ENCODE measurements at places on chromosomes 4 and X.
A peak's percentile ranks its signal among the peaks of the same experiment; 100 is the strongest.

DNA sequence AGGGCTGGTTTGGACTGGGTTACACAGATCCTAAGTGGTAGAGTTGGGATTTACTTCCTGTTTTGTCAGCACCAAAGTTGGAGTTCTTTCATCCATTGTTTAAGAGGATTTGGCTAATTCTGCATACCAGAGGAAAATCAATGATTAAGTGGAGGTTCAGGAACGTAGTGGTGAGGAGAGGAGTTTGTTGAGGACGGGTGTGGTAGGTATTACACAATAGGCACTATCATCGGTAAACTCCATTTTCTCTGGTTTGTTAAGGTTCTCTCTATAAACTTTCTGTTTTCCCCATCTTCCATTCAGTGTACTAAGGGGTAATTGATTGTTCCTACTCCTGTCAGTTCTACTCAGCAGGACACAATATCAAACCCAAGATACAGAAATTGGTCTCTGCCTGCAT, 107.5 kb upstream of the VCX2 start:
- DNase-seq, result no peak

DNA sequence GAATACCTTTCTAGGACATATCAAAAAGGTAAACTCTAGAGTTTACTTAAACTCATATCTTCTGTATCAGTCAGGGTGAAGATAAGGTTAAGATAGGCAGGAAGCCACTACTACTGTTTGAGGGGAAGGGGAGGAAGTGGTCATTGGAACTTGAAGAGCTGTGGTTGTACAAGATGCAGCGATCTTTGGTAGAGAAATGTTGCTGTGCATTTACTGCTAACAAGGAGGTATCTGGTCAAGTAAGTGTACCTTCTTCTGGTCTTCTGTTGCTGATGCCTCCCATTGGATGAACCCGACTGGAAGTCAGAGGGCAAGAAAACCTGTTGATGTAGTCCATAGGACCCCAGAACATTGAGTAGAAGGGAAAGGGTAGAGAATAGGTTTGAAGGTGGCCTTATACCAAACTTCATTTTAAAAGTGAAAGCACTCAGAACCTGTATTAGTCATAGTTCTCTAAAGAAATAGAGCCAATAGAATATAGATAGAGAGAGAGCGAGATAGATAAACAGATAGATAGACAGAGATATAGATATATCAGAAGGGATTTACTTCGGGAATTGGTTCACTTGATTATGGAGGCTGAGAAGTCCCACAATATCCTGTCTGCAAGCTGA, 47.9 kb upstream of the TSPAN5 start:
- peak; percentile 84 for DNase-seq

- no peak for DNase-seq
Observed at GRCh38 chr4:9867751-9868425, 86.5 kb downstream of the DRD5 start.

GRCh38 chrX:41759817-41760216, 35.8 kb downstream of the GPR82 start:
- DNase-seq, result peak; percentile 64

DNA sequence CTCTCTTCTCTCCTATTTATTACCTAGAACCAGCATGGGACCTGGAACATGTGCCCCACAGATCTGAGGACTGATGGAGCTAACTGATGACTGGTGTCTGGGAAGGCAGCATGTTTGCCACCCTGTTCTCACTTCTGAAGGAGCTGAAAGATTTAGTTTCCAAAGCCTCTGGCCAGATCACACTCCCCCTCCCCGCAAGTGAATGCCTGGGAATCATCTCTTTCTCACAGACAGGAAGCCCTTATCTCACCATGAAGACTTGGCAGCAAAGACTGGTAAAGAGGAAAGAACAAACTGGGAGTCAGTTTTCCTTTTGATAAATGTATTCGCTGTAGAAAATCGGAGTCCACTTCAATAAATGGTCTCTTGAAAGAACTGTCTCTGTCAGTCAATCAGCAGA, 21.0 kb upstream of the PCYT1B start:
- no peak for DNase-seq

DNA sequence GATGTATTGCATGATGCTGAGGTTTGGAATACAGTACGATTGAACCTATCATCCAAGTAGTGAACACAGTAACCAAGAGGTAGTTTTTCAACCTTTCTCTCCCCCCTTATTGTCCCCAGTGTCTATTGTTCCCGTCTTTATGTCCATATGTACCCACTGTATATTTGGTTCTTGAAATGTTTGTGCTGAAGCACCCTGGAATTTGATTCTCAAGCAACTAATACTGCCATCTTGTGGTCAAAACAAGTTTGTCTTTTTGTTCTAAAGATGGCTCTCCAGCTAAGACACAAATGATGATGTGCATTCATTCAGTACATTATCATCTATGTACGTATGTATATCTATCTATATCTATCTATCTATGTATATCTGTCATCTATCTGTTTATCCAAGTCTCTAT, 33.5 kb upstream of the DCX start:
- peak; percentile 52 for DNase-seq

GRCh38 chr4:105417624-105418023, 56.2 kb downstream of the PPA2 start:
- DNase-seq, result no peak

GRCh38 chr4:62366939-62367338, 1166.8 kb downstream of the ADGRL3 start:
- no peak for DNase-seq

DNA sequence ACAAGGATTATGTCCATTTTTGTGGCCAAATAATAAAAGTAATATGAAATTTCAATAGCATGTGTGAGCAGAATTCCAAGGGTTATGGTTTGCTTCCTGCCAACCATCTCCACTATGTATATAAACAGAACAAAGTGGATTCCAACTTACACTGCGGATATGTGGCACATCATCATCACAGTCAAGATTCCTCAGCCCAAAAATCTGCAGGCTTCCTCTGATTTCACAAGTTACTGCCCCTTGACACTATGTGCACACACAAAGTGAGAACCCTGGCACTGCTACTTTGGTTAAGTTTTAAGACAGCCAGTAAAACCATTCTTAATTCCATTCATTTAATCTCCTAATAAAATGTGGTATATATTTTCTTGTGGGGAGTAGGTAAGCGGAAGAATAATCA, 76.4 kb downstream of the LEF1 start:
- peak; percentile 53 for DNase-seq

DNA sequence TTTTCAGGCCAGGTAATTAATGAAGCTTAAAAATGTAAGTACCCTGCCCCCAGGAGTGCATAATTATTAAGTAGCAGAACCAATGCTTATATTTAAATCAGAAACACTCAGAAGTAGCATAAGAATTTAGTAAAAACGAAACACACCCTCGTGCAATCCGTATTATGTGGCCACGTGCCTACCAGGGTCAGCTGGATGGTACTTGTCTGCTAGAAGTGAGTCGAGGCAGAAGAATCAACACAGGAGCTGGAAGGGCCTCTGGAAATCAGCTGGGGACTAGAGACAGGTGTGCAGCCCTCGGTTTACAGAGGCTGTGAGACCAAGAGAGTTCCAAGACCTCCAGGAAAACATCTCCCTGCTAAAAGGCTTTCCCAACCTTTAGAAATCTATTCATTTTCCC, 559 bp upstream of the FAM47E start:
- DNase-seq, result no peak

- DNase-seq, result no peak
Observed at GRCh38 chr4:40453912-40454311, 118.8 kb downstream of the CHRNA9 start.

GRCh38 chr4:73018595-73018994, 50.9 kb downstream of the COX18 start:
- DNase-seq, result no peak

Measured in activated CD4-positive, alpha-beta T cell treated with anti-CD3 and anti-CD28 coated beads, Interleukin-2, amount 10 ng/mL, durations not matched to agents 24 days and 14 days (primary cell).